ENCODE measurements at places on chromosomes 5 and 9.

GRCh38 chr5:129906177-129906887, 2.1 kb downstream of the CHSY3 start:
- DNase-seq = no peak

DNA sequence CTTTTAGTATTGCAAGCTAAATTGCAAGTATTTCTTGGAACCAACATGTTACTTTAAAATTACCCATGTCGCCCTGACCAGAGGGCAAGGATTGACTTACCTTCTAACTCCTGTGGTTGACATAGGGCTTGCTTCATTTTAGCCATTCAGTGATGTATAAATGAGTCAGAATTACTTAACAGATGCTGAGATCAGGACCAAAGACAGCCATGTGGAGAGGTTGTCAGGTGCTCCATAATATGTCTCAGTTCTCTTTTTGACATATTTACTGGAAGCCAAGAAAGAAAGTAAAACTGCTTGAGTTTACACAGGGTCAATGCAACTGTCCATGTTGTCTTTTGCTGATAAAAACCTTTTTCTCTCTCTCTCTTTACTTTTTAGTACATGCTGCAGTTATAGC, 33.2 kb downstream of the F2RL2 start:
- no peak for DNase-seq

- no peak for DNase-seq
Measured at GRCh38 chr9:18493451-18493993, 19.6 kb downstream of the ADAMTSL1 start.

DNA sequence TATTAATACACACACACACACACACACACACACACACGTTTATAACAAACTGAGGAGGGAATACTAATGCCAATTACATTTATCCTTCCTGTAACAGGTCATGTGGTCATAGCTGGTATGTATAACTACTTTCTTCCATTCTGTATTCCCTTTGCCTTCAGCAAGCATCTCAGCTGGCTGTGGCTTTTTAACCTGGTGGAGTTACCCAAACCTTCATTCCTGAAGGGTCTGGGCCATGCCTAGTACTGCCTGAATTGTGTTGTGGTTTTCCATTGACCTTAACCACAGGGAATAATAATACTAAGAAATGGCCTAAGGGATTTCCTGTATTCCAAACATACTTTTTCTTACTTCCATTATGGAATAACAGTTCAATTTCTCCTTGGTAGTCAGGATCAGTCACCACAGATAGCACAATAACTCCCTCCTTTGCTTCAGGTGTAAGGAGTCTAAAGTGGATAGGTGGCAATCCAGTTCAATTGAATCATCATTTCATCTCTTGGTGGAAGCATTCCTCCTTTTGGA, 222.2 kb upstream of the MEF2C start:
- no peak for DNase-seq

- no peak for DNase-seq
Measured at GRCh38 chr5:82403026-82403425, 124.9 kb upstream of the RPS23 start.

- DNase-seq = no peak
Measured at GRCh38 chr5:131322926-131323325, 59.1 kb downstream of the CDC42SE2 start.

DNA sequence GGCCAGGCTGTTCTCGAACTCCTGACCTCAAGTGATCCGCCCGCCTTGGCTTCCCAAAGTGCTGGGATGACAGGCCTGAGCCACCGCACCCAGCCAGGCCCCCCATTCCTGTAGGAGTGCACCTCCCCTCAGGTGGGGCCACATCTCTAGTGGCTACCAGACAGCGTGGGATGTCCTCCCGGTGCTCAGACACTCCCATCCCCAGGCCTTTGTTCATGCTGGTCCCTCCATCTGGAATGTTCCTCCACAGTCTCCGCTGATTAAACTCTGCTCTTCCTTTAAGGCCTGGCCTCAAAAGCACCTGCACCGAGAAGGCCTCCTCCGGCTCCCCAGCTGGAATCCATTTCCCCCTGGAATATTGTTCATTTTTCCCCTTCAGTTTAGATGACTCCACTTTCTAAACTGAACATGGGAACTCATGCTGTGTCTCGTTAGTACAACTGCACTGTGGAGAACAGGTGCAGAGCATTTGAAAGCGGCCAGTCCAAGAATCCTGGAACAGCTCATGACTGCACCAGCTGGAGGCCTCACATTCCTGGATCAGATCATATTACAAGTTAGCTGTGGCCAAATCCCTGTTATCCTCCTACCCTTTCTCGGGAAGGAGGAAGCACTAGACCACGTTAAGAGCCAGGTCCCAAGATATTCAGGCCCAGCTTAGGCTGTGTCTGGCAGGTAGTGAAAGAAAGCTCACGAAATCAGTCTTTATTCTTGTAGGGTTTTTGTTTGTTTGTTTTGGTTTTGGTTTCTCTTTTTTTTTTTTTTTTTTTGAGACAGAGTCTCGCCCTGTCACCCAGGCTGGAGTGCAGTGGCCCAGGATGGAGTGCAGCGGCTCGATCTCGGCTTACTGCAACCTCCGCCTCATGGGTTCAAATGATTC, 10.8 kb upstream of the PRRC2B start:
- DNase-seq = no peak

- peak; percentile 77 for DNase-seq
Measured at GRCh38 chr5:150001660-150002486, 1.3 kb downstream of the HMGXB3 start.

DNA sequence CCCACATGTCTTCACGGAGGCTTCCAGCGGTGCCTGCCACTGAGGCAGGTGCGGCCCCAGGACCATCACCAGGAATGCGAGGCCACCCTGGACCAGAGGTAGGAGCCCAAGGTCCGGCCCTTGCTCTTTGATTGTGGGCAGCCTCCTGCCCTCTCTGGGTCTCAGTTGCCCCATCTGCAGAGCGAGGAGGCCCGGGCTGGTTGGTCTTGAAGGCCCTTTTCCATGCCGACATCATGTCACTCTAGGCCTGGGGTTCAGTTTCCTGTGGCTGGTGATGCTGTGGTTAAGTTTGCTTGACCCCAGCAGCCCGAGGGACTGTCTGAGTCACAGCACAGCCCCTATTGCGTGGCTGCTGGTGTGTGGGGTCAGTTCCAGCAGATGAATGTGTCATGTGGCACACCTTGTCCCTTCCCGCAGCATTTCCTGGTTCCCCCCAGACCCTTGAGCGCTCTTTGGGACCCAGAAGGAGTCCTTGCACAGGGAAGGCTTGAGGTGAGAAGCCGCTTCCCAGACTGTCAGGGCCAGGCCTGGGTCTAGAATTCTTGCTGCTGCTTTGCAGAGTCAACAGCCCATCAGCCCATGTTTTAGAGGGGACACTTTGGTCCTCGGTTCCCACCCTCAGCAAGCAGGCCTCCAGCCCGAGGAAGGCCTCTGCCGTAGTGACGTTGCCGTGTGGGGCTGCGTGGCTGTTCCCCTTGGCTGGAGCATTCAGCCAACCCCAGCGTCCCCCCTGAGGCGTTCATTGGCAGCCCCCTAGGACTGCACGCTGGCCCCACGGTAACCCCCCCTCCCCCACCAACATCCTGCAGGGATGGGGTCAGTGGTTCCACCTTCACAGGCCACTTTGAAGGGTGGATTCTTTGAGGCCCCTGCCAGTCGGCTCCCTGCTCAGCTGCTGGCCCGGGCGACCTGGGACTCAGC, 31.0 kb upstream of the HMCN2 start:
- no peak for DNase-seq

- DNase-seq = no peak
Measured at GRCh38 chr5:68332556-68332955, 117.0 kb downstream of the PIK3R1 start.

GRCh38 chr5:86542532-86542931, 75.2 kb upstream of the COX7C start:
- no peak for DNase-seq

- no peak for DNase-seq
Measured at GRCh38 chr9:21682381-21682780, 120.1 kb upstream of the MTAP start.

DNA sequence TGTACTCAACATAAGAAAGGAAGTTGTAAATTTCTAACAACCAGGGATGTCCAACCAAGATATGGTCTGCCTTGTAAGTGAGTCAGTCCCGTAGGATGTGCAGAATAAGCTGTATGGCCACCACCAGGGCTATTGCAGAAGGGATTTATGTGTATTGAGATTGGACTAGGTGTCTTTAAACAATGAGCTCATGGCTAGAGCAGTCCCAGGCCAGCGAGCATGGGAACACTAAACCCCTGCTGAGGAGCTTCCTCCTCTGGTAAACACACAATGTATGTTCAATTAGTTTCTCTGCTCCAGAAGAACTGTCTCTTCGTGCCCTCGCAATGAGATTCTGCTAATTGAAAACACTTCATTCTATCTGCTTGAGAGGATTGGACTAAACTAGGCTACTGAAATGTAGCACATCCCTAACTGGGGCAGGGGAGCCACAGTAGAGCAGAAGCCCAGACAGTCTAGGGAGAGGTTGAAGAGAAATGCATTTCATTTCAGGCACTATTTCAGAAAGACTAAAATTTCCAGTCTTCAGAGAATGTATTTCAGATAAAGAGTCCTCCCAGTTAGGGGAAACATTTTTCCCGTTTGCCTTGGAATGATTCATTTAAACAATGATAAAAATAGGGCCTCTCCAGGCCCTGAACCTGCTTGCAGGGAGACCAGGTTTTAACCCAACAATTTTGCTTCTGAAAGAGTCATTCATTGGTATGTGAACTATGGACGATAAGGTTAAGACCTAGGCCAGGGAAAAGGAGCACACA, 154.7 kb downstream of the FAM114A2 start:
- no peak for DNase-seq

GRCh38 chr5:42390115-42390514, 33.1 kb upstream of the GHR start:
- no peak for DNase-seq

DNA sequence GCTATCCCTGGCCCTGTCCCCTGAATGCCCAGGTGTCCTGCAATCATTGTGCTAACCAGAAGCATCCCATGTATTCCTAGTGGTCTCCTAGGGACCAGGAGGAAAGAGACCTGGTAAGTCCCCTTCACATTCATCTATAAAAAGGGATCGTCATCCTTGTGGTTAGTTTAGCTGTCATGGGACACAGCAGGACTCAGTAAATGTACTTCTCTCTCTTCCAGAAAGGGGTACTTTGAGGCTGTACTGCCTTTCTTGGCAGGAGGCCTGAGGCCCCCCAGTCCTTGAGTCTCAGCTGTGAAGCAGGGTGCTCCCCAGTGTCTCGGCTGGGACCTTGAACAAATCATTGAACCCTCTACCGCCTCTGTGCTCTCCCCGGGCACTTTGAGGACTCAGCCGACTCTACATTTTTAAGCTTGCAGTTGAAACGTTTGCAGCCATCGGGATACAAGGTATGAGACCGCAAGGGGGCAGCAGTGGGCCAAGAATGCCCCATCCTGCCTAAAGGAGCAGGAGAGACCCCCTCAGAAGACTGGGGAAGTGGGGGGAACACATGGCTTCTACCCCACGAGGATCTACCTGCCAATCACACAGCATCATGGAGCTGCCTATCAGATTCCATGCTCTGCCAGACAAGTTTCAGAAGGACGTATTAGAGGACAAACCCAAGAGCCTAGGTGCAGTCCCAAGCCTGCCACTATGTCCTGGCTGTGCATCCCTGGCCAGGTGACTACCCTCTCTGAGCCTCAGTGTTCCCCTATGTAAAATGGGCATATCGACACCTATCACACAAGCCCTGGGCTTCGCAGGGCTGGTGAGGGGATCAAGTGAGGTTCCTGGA, 2.4 kb upstream of the PHYKPL start:
- DNase-seq = peak; percentile 67

- no peak for DNase-seq
Measured at GRCh38 chr5:14148483-14148882, 5.3 kb downstream of the TRIO start.

DNA sequence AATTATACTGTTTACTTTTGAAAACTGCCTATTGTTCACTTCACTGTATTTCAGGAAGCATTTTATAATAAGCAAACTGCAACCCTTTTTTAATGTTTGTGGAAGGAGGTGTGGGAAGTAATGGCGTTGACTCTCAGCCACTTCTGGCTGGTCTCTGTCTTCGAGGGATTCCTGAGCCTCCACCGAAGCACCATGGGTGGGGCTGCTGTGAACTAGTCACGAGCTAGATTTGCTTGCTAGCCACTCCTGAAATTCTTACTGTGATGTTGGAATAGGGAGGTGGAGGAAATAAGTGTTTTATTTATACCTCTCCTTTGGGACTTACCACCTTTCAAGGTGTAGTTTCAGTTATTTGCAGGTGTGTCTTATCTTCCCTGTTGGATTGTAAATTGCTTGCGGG, 26.8 kb downstream of the PIP5K1B start:
- no peak for DNase-seq

- DNase-seq = no peak
Measured at GRCh38 chr5:168528521-168529373, at the start of gene FBLL1. Gene FBLL1, plus strand, starts transcription at chr5:168529305. Its CDS starts 200 bp downstream, at chr5:168529505.

DNA sequence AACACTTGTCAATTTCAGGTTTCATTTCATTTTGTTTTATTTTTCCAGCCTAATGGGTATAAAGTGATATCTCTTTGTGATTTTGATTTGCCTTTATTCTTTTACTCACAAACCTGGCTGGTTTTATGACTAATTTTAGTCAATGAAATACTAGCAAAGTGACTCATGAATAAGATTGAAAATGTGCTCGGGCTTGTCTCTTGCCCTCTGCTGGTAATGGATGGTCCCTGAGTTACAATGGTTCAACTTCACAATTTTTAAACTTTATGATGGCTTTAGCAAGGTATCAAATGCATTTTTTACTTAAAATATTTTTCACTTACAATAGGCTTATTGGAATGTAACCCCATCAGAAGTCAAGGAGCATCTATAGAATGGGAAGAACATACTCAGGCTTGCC, 431.4 kb upstream of the CCNG1 start:
- no peak for DNase-seq

- no peak for DNase-seq
Measured at GRCh38 chr5:87413343-87413645, 564 bp upstream of the CCNH start.

GRCh38 chr9:71984831-71985281, 73.4 kb downstream of the C9orf85 start:
- no peak for DNase-seq

- DNase-seq = no peak
Measured at GRCh38 chr5:110572729-110573128, 153.7 kb downstream of the TMEM232 start.

DNA sequence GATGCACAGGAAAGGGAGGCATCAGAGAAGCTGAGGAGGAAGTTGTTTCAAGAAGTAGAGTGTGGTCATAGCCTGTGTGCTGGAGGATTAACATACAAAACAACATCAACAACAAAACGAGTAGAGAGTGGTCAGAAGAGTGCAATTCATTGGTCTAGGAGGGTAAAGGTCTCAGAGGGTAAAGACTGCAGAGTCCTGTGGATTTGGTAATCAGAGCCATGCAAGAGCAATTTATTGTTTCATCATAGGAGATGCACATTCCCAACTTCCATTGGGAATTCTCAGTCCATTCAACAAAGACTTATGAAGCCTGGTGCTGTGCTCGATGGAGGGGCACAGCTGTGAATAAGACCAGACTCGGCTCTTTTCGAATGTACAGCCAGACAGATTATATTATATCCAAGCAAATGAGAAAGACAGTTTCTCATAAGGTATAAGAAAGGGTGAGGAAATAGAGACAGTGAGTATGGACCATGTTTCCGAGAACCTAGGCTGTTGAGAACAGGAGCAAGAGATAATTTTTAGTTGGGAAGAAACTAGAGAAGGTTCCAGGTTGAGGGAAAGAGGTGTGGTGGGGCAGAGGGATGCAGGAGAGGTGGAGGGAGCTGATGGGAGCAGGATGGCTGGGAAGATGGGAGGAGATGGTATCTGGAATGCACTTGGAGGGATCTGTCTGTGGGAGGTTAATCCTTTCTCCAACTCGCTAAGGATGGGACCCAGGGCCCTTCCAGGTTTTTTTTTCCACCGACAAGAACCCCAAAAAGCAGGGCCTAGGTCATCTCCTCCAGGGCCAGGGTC, 7.9 kb upstream of the MYORG start:
- DNase-seq = no peak

All from CD4-positive, alpha-beta T cell treated with Interleukin-4 for 4 hours (primary cell).